ENCODE measurements at places on chromosomes 5 and 9.

DNA sequence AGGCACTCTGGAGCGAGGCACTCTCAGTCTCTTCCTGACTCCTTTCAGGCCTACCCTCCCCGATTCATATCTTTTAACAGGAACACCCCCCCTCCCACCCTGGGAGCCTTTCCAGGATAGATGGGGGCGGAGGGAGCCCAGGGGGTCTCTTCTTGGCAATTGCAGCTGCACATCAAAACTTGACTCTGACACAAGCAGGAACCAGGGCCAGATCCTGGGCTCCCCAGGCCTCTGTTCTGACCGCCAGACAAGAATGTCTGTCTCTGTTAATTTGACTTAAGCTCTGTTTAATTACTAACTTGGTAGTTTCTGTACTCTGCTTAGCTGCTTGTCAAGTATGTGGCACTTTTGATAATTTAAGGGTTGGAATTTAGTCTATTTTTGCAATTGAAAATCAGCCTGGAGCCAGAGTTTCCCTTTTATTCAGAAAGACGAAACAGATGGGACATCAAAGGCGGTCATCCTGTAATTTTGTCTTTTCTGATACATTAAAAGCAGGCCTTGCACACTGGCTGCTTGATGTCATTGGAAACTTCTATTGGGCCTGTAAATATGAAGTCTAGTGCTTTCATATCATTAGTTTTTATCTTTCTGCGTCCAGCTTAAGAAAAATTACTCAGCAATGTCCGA is 43.3 kb downstream of the ACTL7B start:
- no peak for DNase-seq

DNA sequence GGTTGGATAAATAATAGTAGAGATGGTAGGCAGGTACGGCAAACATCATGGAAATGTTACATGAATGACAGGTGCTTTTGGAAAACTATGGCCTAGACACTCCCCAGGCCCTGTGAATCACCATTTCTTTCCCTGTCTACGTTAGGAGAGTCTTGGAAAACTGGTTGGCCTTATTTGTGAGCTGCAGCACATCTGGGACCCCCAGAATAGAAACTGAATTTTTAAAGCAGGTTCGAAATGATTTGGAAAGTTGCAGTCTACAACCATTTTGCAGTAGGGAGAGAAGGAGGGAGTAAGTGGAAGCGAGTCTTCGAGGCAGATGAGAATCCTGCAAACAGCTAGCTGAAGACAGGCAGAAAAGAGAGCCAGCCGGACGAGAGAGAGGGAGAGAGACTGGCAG is 13.0 kb downstream of the C1QTNF2 start:
- no peak for DNase-seq

DNA sequence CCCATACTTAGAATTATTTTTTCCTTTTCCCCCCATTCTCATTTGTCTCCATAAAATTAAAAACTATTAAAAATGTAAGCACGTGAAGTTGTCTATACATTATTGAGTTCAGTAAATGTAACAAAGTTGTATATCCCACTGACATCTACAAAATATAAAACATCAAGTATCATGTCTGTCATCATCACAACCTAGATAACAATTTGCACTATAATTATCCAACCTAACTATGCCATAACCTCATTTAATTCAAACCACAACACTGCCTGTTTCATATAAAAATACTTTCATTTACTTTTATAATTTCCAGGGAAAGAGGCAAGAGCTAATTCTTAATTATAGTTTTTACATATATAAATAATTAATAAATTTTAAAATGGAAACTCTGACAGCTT is 9.1 kb downstream of the EFNA5 start:
- DNase-seq: no peak

DNA sequence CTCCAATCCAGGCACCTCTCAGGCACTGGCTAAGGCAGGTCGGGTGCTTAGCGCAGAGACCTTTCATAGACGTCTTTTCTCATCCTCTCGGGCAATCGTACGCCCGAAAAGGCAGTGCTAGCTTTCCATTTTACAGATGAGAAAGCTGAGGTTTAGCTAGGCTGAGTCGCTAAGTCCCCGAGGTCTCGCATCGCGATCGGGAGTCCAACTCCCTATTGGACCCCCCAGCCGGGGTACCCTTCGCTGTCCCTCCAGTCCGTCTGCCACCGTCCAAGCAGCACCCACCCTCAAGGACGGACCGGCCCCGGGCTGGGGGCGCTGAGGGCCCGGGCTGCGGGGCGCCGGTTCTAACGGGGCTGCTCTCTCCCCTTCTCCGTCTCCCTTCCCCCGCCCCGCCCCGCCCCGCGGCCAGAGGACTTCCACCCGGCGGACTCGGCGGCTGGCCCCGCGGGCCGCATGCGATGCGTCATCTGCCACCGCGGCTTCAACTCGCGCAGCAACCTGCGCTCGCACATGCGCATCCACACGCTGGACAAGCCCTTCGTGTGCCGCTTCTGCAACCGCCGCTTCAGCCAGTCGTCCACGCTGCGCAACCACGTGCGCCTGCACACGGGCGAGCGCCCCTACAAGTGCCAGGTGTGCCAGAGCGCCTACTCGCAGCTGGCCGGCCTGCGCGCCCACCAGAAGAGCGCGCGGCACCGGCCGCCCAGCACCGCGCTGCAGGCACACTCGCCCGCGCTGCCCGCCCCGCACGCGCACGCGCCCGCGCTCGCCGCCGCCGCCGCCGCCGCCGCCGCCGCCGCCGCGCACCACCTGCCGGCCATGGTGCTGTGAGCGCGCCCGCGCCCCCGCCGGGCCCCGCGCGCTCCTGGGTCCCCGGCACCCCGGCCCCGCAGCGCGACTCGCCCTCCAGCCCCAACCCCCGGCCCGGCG is 12.5 kb upstream of the EXOSC2 start:
- DNase-seq: peak; percentile 84
